Thoracic aorta (tissue), 2 donors: ENCODE measurements at places on chromosomes 5 and 9. TPM values are rescaled to one million over a fixed set of nuclear protein-coding genes. Genes with fewer than 3 reads are reported as not detected.

Gene NR2F1
- 1.1 TPM for total RNA-seq

Gene LVRN
- 0.92 TPM for total RNA-seq

Gene SHISAL2B
- not detected for total RNA-seq

Gene GLRX
- total RNA-seq = 29.2 TPM

Gene FGD3
- total RNA-seq = 13.7 TPM

Gene KCNV2
- not detected for total RNA-seq

Gene STOML2
- total RNA-seq = 51.7 TPM

Gene SLC36A1
- 16.0 TPM for total RNA-seq

Gene MYOT
- total RNA-seq = 16.3 TPM

DNA sequence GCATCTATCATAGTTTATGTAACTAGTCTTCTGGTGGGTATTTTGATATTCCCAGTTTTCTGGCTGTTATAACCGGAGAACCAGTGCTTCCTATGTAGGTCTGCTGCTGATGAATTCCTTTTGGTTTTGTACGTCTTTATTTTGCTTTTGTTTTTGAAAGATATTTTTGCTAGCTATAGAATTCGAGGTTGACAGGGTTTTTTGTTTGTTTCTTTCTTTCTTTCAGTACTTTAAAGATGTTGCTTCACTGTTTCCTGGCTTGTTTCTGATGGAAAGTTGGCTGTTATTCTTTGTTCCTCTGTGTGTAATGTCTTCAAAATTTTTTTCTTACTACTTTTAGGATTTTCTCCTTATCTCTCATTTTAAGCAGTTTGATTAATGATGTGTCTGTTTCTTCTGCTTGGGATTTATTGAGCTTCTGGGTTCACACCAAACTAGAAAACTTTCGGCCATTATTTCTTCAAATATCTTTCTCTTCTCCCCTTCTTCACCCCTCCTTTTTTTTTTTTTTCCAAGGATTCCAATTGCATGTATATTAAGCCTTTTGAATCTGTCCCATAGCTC lies 27.5 kb downstream of the ZNF618 start:
- no peaks in the 10 kb centered on the region for H3K27me3 ChIP-seq
- peaks cover 42% of the 10 kb centered on the region for H3K4me1 ChIP-seq
- H3K27ac ChIP-seq = no peak overlapping the region
- no peaks in the 10 kb centered on the region for H3K36me3 ChIP-seq

DNA sequence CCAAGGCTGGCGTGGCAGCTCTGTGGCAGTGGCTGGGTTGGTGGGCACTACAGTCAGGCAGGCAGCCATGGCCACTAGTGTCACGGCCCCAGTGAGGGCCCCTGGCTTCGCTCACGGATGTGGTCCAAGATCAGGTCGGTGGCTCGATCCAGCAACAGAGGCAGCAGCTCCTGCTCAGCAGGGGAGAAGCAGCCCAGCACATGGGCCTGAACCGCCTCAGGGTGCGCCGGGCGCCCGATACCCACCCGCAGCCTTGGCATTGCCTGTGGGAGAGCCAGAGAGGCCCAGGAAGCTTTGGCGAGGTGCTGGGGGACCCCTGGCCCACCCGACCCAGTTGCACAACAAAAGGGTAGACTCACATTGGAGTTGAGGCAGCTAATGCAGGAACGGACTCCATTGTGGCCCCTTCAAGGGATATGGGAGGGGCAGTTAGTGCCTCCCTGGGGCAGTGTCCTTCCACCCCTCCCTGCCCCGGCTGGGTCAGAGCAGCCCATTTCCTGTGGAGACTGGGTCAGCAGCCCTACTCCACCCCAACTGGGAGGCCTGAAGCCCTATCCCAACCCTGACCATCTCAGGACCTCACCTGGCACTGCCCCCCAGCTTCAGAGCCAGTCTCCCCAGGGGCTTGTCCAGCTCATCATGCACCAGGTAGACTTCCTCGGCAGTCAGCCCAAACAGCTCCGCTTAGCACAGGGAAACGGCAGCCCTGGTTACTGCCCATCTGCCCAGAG lies 1.3 kb downstream of the PTRH1 start:
- H3K4me1 ChIP-seq = peaks cover 13% of the 10 kb centered on the region
- DNase-seq = no peak
- H3K36me3 ChIP-seq = no peaks in the 10 kb centered on the region
- H3K27ac ChIP-seq = no peak overlapping the region
- H3K4me3 ChIP-seq = peak overlapping the region; percentile 99

GRCh38 chr5:135194126-135194488 lies 160.1 kb upstream of the PITX1 start:
- no peak overlapping the region for H3K27ac ChIP-seq
- H3K27me3 ChIP-seq = no peaks in the 10 kb centered on the region
- no peak overlapping the region for H3K4me3 ChIP-seq
- no peak for DNase-seq

DNA sequence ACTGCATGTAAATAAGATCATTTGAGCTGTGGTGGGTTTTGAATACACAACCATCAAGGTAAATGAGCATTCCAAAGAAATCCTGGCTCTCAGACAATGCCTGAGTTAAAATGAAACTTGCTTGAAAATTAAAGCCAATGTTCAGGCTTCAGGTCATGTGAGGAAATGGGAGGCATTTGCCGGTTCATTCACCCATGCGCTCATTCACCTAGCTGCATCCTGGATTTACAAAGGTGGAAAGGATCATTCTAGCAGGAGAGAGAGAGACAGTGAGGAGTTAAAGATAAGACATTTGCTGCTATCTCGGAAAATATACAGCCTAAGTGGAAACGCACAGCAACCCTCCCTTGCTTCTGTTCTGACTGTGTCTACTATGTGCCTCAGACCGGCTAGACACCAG lies 143.8 kb upstream of the KLF4 start:
- H3K27me3 ChIP-seq = no peaks in the 10 kb centered on the region
- no peak for DNase-seq
- no peaks in the 10 kb centered on the region for H3K36me3 ChIP-seq
- peaks cover 14% of the 10 kb centered on the region for H3K4me1 ChIP-seq
- no peak overlapping the region for H3K27ac ChIP-seq

DNA sequence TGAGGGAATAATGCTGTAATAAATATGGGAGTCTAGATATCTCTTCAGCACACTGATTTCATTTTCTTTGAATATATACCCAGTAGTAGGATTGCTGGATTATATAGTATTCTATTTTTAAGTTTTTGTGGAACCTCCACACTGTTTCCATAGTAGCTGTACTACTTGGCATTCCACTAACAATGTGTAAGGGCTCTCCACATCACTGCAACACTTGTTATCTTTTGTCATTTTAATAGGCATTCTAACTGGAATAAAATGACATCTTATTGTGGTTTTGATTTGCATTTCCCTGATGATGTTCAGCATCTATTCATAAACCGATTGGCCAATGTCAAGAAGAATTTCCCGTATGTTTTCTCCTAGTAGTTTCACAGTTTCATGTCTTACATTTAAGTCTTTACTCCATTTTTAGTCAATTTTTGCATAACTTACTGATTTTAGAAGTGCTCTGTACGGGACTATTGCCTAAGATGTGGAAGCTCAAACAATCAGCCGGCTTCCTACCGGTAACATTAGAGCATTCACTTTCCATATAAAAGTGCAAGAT lies 1078.8 kb downstream of the TAF11L14 start:
- H3K36me3 ChIP-seq = no peaks in the 10 kb centered on the region
- H3K27me3 ChIP-seq = no peaks in the 10 kb centered on the region
- no peak for DNase-seq
- no peaks in the 10 kb centered on the region for H3K4me1 ChIP-seq
- H3K27ac ChIP-seq = no peak overlapping the region
- no peak overlapping the region for H3K4me3 ChIP-seq

DNA sequence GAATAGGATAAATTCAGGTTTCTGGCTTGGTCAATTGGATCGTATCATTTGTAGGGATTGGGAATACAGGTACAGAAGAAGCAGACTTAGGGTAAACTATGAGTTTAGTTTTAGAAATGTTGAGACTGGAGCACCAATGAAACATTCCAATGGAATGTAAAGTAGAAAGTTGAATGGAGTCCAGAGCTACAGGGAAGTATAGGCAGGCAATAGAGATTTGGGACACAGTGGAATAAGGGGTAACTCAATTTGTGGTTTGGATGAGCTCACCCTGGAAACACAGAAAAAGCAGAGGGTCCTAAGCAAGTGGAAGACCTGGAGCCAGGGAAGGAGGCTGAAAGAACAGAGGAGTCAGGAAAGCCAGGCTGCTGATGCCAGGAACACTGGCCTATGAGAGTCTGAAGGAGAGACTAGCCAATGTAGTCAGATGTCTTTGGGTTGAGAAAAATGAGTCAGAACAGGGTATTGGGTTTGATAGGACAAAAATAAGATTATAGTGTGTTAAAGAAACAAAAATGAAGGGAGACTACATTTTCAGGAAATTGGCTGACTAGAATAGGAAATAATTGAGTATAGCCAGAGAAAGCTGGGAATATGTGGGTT lies 72.8 kb downstream of the STARD4 start:
- no peaks in the 10 kb centered on the region for H3K4me1 ChIP-seq
- H3K36me3 ChIP-seq = no peaks in the 10 kb centered on the region
- no peaks in the 10 kb centered on the region for H3K27me3 ChIP-seq
- H3K27ac ChIP-seq = no peak overlapping the region

DNA sequence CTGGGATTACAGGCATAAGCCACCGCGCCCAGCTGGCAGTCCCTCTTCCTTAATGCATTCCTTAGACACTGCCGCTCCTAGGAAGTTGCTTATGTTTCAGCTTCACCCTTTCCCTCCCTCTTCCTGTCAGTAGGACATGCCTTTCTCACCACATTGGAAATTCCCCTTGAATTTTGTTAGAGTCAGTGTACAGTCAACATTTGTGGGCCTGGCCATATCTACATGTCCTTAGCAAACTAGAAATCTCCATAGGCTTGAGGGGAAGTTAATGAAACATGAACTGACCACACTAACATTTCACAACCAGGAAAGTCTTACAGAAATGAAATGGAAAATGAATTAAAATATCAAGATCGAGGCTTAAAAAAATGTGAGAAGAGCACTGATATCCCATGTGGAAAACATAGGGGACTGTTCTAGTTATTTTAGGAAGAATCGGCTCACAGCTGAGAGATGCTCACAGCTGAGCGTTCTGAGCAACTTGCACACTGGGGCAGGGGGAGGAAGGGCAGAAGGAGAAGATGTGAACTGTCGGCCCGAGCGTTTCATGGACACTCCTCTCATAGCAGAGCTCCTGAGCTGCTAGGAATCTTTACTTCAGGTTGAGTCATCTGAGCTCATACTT lies 21.1 kb upstream of the LVRN start:
- DNase-seq = no peak
- no peaks in the 10 kb centered on the region for H3K36me3 ChIP-seq
- H3K27me3 ChIP-seq = no peaks in the 10 kb centered on the region
- H3K4me1 ChIP-seq = no peaks in the 10 kb centered on the region

DNA sequence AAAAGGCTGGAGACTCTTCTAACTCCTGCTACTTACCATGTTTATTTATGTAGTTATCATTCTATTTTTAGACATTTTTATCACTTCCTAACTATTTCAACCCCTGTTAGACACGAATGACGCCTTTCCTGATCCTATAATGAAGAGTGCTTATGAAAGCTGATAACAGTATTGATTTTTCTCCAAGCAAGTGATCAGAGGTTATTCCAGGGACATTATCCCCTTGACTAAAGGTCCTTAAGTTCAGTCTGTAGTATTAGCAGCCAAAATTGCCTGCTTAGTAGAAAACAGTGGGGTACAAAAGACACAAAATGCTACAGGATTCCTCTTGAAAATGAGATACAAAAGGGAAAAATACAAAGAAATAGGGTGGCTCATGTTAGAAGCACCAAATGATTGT lies 235.6 kb downstream of the DNAH5 start:
- no peaks in the 10 kb centered on the region for H3K27me3 ChIP-seq
- DNase-seq = no peak
- H3K4me1 ChIP-seq = no peaks in the 10 kb centered on the region
- H3K27ac ChIP-seq = no peak overlapping the region

GRCh38 chr5:3598207-3598606 lies 2.6 kb downstream of the IRX1 start:
- H3K4me3 ChIP-seq = no peak overlapping the region
- DNase-seq = no peak
- H3K36me3 ChIP-seq = no peaks in the 10 kb centered on the region

- no peak overlapping the region for H3K27ac ChIP-seq
- H3K4me1 ChIP-seq = peaks cover 5% of the 10 kb centered on the region
- no peaks in the 10 kb centered on the region for H3K27me3 ChIP-seq
- DNase-seq = no peak
These were observed 621 bp downstream of the FYB1 start for GRCh38 chr5:39218482-39219402.

DNA sequence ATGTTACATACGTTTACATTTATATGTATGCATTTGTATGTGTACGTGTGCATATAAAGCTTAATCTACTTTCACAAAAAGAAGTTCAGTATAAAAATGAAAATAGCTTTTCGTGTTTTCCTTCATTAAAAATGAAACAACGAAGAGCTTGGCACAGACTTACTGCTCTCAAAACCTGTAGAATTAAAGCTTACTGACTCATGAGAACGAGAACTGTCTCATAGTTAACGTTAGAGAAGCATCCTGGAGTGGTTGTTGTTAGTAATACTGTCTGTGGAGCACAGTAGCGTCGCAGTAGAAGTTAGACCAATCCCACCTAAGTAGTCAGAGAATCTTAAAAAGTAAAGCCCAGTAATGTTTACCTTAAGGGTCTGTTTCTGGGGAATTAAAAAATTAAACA lies 1.3 kb downstream of the MAT2B start:
- H3K4me3 ChIP-seq = peak overlapping the region; percentile 87
- DNase-seq = no peak
- peaks cover 54% of the 10 kb centered on the region for H3K4me1 ChIP-seq
- peak overlapping the region; percentile 96 for H3K27ac ChIP-seq
- H3K27me3 ChIP-seq = no peaks in the 10 kb centered on the region
- H3K36me3 ChIP-seq = no peaks in the 10 kb centered on the region

GRCh38 chr5:66230551-66230950 lies 86.5 kb downstream of the SREK1 start:
- no peaks in the 10 kb centered on the region for H3K36me3 ChIP-seq
- no peak overlapping the region for H3K4me3 ChIP-seq
- DNase-seq = no peak
- no peak overlapping the region for H3K27ac ChIP-seq
- H3K4me1 ChIP-seq = no peaks in the 10 kb centered on the region

DNA sequence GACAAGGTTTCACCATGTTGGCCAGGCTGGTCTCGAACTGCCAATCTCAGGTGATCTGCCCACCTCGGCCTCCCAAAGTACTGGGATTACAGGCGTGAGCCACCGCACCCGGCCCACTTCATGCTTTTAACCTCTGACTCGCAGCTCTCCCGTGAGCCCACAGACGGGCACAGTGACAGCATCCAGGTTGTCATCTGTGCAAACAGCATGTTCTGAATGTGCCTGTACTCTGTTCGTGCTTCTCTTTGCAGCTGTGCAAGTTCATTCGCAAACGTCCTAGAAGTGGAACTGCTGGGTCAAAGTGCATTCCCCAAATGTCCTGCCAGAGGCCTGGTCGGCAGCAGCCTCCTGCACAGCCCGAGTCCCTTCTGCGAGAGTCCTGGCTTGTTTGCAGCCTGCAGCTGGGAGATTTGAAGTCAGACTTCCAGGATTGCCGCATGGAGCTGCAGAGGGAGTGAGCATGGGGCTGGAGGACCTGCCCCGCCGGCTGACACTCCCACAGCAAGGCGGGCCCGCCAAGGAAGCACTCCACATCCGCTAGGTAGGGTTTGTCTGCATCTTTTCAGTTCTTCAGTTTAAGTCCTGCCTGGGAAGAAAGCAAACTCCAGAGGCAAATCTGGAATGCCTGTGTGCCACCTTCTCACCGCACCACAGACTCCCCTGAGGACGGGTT lies 3.4 kb downstream of the BRD3OS start:
- no peak for DNase-seq
- peaks cover 11% of the 10 kb centered on the region for H3K4me1 ChIP-seq
- no peak overlapping the region for H3K27ac ChIP-seq
- H3K4me3 ChIP-seq = no peak overlapping the region
